ENCODE measurements at places on chromosomes 7 and 10. TPM values are rescaled to one million over a fixed set of nuclear protein-coding genes. Genes with fewer than 3 reads are reported as not detected.

Gene DPP6
- total RNA-seq, result not detected

DNA sequence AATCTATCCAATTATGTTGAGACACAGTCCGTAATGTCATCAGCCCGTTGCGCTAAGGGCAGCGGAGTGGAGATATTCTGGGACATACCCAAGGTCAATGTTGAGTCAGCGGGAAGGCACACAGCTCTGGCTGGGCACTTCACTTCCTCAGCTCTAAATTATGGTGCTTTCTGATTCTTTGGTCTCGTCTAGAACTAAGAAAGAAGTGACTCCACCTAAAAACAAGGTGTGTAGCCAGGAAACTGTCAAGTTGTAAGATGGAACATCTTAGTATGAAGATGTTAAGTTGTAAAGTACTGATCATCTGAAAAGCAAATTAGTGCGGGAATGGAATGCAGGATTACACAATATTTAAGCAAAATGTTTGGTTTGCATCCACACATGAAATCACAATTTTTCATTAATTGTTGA is 43.1 kb downstream of the BAIAP2L1 start:
- DNase-seq, result peak; percentile 63

GRCh38 chr10:68043030-68043429 is 32.1 kb downstream of the HERC4 start:
- peak; percentile 32 for DNase-seq

DNA sequence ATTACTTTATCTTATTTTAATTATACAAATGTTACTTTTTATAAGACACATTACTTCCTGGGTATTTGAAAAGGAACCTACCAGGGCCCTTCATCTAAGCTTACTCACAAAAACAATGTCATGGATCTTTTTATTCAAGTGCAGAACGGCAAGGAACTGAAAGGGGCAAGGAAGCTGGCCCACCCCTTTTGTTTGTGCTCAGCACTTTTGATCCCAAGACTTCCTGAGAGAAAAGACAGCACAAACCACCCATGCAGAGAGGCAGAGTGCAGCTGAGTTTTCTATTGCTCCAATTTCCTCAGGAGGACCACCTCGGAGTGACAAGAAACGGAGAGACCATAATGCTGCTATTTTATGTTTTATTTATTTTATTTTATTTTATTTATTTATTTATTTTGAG is 232.0 kb upstream of the NRP1 start:
- no peak for DNase-seq

DNA sequence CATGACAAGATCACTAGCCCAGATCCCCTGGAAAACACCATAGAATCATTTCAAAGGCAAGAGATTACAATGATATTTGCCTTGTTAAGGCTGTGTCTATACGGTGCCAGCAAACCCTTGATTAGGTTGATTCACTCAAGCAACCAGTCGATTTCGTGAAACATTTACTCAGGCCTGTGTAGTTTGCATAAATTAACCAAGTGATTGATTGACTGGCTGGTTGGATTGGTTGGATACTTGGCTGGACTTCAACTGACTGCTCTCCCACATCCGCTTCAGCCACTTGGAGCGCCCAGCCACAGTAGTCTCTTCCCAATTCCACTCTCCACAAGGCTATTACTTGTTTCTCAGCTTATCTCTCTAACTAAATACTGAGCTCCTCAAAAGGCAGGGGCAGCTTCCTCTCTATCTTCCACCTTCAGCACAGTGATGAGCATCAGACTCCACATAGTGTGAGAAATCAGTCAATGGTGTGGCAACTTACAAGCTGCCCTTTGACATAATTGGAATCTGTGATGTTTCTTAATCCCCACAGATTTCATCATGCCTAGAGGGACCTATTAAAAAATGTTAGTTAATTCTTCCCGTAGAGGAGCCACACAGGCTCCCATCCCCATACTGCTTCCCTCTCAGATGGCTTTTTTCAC is 217.4 kb downstream of the GRM8 start:
- no peak for DNase-seq

DNA sequence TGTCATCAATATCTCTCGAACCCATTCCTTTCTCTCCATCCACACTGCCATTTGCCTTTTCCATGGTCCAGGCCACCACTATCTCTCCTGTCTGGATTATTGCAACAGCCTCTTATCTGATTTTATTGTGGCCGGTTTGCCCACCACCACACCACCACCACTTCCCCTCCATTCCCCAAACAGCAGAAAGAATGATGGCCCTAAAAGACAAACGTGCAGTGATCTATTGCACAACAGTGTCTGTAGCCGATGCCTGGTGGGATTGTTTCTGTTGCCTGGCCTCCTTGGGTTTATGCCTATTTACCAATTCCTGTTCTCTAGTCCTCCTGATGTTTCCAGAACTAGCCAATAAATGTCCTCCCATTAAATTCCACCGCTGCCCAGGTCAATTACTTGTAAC is 10.2 kb upstream of the ST8SIA6 start:
- DNase-seq, result no peak

All from PC-3 (cell line).